ENCODE measurements at places on chromosomes 2 and 18.

DNA sequence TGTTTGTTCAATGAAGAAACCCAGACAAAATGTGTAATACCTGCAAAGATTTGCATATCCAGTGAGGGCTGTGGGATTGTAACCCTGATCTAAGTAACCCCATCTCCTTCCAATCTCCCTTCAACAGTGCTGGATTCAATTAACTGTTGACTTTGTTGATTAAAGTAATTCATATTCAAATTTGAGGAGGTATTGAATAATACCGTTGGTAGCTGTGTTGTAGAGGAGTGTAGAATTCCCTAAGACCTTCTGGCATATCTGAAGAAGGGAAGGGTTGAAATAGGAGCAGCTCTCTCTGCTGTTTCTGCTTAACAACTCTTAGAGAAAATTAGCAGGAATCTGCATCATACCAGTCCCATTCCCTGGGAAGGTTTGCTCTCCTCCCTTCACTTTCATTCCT is 28.2 kb downstream of the MAIP1 start:
- no peak for DNase-seq

- DNase-seq, result peak; percentile 50
These were observed 26.5 kb upstream of the KCNS3 start for GRCh38 chr2:17851731-17852585.

DNA sequence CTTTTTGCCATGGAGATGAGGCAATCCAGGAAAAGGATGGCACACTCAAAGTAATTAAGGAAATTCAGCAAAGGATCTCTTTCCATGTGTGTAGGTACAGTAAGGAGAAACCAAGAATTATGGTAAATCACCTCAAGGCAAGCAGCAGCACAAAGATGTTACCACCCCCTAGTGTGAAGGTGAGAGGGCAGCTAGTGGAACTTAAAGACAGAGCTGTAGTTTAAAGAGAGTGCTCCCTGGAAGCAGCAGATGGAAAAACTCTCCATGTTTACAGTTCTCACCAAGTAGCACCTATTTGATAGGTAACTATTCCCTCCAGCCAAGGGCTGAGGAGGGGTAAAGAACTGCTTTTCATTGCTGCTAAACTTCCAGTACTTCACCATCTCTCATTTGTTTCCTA is 860.4 kb upstream of the CRIM1 start:
- no peak for DNase-seq

DNA sequence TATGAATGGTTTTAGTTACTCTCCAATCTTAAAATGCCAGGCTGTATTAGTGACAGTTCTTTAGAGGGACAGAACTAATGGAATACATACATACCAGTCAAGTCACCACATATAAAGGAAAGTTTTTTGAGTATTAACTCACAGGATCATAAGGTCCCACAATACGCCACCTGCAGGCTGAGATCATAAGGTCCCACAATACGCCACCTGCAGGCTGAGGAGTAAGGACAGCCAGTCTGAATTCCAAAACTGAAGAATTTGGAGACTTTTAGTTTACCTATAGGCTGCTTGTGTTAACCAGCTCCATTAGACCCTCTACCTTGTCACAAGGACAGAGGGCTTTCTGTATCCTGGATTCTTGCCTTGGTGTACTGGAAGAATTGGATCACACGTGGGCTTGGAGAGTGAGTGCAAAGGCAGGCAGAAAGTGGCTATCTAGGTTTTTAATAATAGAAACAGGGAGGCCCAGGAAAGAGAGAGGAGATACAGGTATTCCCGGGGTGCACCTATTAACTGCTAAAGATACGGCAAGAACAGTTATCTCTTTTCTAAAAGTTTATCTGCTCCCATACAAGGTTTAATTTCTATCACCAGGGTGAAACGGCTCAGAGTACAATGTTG is 234.9 kb upstream of the CYRIA start:
- no peak for DNase-seq

GRCh38 chr2:2226326-2226725 is 104.7 kb downstream of the MYT1L start:
- DNase-seq, result no peak

GRCh38 chr2:128362889-128363228 is 44.2 kb upstream of the HS6ST1 start:
- peak; percentile 62 for DNase-seq

DNA sequence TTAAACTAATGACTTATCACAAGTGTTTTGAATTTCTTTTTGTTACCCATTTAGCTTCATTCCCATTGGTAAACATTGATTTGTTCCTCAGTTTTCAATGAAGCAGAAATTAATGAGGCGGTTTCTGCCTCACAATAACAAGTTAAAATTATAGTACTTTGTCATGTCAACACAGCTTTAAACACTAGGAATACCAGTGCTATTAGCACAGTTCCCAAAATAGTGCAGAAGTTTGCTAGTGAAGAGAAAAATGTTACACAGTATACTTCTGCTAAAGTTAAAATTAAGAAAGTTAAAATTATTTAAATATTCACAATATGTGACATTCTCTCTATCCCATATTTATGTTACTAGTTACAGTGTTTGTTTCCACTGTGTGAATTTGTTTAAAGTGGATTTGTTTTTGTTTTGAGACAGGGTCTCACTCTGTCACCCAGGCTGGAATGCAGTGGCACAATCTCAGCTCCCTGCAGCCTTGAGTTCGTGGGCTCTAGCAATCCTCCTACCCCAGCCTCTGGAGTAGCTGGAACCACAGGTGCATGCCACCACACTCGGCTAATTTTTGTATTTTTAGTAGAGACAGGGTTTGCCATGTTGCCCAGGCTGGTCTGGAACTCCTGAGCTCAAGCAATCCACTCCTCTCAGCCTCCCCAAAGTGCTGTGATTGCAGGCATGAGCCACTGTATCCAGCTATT is 3.8 kb upstream of the CHN1 start:
- DNase-seq, result no peak

DNA sequence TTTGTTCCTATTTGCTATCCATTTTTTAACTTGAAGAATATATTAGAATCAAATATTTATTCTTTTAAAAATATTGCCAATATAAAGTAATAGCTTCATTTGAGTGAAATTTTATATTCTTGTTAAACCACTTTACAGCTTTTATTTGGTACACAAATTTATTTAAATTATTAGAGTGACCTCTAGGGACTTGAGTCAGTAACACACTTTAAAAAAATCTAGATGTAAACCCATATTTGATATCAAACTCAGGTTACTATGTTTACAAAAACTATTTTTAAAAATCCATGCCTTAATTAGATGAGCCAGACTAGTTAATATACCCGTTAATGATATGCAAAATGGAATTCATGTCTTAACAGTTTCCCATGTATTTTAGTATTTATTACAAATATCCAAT is 134.6 kb downstream of the MAP4K4 start:
- no peak for DNase-seq

DNA sequence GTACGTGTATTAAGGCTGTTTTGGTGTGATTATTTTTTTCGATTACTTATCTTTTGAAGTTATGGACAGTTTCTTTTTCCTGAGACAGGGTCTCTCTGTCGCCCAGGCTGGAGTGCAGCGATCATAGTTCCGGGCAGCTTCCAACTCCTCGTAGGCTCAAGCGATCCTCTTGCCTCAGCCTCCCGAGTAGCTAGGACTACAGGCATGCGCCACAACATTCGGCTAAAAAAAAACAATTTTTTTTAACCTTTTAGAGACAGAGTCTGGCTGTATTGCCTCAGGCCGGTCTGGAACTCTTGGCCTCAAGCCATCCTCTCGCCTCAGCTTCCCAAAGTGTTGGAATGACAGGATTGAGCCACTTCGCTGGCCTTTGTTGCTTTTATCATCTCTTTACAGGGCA is 945 bp downstream of the HAT1 start:
- peak; percentile 15 for DNase-seq

DNA sequence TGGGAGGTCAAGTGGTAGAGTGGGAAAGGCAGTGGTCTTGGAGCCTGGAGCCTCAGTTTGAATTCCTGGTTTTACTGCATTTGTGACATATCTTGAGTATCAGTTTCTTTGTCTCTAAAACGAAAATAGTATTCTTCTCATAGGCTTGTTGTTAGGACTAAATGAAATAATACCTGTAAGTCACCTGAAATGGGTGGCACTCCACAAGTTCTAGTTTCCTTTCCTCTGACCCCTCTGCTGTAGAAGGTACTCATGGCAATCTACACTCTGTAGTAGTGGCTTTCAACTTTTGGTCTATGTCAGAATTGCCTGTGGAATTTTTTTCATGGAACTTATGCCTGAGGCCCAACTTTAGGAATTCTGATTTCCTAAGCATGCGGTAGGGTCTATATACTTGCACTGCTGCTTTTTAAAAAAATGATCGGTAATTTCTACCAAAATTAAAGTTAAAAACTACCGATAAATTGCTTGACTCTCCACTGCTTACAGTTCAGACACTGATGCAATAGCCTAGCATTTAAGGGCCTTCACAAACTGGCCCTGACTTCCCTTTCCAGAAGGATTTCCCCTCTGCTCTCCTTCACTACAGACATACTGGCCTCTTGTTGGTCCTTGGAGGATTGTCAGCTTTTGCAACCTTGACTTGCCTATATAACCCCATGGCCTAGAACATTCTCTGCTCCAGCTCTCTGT is 47.2 kb downstream of the PLEK start:
- no peak for DNase-seq

- DNase-seq, result no peak
These were observed 124.8 kb upstream of the SIX2 start for GRCh38 chr2:45134014-45134413.

GRCh38 chr2:44802777-44803424 is 138.6 kb upstream of the SIX3 start:
- DNase-seq, result no peak

GRCh38 chr2:137942037-137942832 is 22.0 kb upstream of the HNMT start:
- no peak for DNase-seq

GRCh38 chr2:187438455-187438854 is 9.6 kb downstream of the CALCRL start:
- DNase-seq, result no peak

GRCh38 chr2:152762202-152762601 is 43.8 kb downstream of the ARL6IP6 start:
- DNase-seq, result peak; percentile 62

- DNase-seq, result no peak
These were observed 604.2 kb downstream of the XIRP2 start for GRCh38 chr2:167492486-167492885.

- no peak for DNase-seq
These were observed 17.2 kb downstream of the MFSD6 start for GRCh38 chr2:190425221-190425866.

- no peak for DNase-seq
These were observed 32.2 kb downstream of the FAM178B start for GRCh38 chr2:96954011-96954846.

DNA sequence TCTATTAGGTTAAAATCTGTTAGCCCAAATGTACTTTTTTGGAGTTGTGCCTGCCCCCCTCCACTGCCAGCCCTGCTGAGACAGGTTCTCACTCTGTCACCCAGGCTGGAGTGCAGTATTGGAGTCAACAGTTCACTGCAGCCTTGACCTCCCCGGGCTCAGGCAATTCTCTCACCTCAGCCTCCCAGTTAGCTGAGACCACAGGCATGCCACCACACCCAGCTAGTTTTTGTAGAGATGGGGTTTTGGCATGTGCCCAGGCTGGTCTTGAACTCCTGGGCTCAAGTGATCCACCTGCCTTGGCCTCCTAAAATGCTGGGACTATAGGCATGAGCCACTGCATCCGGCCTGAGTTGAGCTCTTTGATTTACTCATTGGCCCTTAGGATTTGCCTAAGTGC is 110.7 kb downstream of the ICA1L start:
- no peak for DNase-seq

DNA sequence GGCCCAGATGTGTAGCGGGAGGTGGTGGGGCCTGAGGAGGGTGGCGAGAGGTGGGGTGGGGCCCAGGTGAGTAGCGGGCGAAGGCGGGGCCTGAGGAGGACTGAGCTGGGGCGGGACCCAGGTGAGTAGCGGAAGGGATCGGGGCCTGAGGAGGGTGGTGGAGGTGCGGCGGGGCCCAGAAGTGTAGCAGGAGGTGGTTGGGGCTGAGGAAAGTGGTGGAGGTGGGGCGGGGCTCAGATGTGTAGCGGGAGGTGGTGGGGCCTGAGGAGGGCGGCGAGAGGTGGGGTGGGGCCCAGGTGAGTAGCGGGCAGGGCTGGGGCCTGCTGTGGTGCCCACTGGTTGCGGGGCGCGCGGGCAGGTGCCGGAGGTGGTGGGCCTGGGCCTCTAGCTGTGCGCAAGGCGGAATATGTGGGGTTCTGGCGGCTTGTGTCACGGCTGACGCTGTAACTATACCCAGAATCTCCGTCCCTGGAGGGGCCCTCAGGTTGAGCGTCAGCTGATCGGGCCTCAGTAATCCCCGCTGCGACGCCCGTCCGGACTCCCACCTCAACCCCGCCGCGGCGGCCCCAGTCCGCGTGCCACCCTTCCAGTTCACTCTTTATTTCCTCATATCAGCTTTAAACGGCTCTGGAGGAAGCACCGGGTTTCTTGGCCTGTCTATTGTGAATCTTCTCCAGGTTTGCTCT is 866 bp upstream of the SF3B6 start:
- no peak for DNase-seq

GRCh38 chr2:173998386-173998785 is 33.2 kb upstream of the SP3 start:
- no peak for DNase-seq

DNA sequence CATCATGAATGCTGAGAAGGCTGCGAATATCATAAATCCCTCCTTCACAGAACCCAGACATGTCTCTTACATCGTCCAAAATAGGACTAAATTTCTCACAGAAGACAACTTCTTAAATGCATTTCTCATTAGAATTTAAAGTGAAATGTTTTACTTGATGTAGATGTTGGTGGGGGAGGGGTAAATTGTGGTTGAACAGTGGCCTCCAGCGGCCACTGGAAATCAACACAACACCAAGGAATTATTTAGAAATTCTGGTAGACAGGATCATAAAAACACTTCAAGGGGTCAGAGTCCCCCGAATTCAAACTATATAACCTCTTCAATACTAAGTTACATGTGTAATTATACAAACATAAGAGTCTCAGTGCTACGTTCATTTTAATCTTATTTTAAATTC is 135.9 kb downstream of the ABCA12 start:
- DNase-seq, result no peak

DNA sequence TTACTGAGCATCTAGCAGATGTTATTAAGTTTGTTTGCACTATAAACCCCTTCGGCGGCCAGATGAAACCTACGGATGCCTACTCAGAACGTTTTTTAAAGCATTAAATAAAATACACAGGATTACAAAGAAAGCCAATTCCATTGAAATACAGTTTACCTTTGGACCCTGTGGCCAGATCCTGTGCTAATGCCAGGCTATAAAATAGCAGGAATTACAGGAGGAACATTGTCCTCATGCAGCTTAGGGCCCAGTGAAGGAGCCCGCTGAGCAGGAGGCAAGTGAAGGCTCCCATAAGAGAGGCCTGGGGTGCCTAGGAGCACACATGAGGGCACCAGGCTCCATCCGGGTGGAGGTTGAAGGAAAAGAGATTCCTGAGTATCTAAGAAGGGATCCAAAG is 310.4 kb downstream of the MTX2 start:
- DNase-seq, result no peak

GRCh38 chr18:79988451-79989194 is at the start of gene TXNL4A:
Gene TXNL4A (minus strand): TSS chr18:79988563. CDS start chr18:79988392, 171 bp downstream.
- peak; percentile 65 for DNase-seq

DNA sequence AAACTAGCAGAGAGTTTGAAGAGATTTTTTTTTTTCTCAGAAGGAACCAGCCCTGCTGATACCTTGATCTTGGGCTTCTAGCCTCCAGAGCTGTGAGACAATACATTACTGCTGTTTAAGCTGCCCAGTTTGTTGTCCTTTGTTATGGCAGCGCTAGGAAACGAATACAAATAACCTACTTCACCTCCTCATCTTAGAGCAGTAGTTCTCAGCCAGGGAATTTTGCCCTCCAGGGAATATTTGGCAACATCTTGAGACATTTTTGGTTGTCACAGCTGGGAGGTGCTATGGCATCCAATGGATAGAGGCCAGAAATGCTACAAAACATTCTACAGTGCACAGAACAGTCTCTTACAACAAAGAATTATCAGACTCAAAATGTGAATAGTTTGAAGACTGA is 43.9 kb upstream of the BCL11A start:
- no peak for DNase-seq
